ENCODE measurements at places on chromosomes 5 and 9.

DNA sequence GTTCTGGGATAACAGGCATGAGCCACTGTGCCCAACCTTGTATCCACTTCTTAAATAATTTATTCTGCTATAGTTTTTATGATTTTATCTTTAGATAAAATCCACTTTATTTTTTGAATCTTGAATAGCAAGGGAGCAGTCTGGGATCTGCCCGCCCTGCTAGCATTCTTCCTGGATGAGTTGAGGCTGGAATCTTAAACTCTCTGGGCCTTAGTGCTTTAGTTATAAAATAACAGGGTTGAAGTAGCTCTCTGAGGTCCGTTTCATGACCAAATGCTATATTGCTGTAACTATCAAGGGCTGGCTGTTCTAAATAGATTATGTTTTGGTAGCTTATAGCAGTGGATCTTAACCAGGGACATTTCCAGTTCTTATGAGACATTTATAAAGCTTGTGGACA is 20.8 kb downstream of the ACER2 start:
- DNase-seq: no peak

GRCh38 chr9:77099388-77099787 is 77.9 kb upstream of the VPS13A start:
- DNase-seq: no peak

- no peak for DNase-seq
These were observed 24.0 kb downstream of the NKD2 start for GRCh38 chr5:1032551-1033027.

- no peak for DNase-seq
These were observed 166.9 kb downstream of the CDC42SE2 start for GRCh38 chr5:131430794-131431193.

- DNase-seq: no peak
These were observed 41.4 kb upstream of the F2R start for GRCh38 chr5:76674330-76675066.

GRCh38 chr9:126125577-126125976 is 201.1 kb upstream of the MVB12B start:
- DNase-seq: no peak

DNA sequence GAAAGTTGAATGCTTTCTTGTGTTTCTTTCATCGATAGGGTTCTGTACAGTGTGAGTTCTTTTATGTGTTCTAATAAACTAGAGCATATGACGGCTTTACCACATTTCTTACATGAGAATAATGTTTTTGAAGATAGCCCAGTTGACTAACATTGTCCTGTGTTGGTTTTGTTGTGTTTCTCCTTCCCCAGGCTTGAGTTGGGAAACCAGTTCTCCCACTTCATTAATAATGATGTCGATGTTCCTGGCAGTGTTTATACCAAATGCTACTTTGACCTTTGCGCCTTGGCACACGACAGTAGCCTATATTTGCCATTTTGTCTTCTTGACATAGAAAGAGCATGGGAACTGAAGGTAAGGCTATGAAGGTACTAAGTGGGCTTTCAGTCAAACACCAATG is 14.4 kb upstream of the ZNF782 start:
- no peak for DNase-seq

Measured in activated naive CD4-positive, alpha-beta T cell (primary cell).